ENCODE measurements at places on chromosomes 5 and 9. TPM values are rescaled to one million over a fixed set of nuclear protein-coding genes. Genes with fewer than 3 reads are reported as not detected.

EIF4E1B gene
- total RNA-seq: not detected

DMRT3 gene
- not detected for total RNA-seq

ELP1 gene
- 19.7 TPM for total RNA-seq

NTRK2 gene
- total RNA-seq: 9.6 TPM

PRDM9 gene
- not detected for total RNA-seq

KCNV2 gene
- total RNA-seq: not detected

RANBP3L gene
- total RNA-seq: not detected

PCDHGA3 gene
- total RNA-seq: not detected

TMED9 gene
- 97.7 TPM for total RNA-seq

GDA gene
- total RNA-seq: not detected

DNA sequence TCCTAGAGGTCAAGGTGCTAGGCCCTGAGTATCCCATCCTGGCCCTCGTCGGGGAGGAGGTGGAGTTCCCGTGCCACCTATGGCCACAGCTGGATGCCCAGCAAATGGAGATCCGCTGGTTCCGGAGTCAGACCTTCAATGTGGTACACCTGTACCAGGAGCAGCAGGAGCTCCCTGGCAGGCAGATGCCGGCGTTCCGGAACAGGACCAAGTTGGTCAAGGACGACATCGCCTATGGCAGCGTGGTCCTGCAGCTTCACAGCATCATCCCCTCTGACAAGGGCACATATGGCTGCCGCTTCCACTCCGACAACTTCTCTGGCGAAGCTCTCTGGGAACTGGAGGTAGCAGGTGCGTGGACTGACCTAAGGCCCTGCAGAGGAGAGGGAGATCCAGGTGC lies 7.9 kb downstream of the BTNL9 start:
- no peak for ATAC-seq

DNA sequence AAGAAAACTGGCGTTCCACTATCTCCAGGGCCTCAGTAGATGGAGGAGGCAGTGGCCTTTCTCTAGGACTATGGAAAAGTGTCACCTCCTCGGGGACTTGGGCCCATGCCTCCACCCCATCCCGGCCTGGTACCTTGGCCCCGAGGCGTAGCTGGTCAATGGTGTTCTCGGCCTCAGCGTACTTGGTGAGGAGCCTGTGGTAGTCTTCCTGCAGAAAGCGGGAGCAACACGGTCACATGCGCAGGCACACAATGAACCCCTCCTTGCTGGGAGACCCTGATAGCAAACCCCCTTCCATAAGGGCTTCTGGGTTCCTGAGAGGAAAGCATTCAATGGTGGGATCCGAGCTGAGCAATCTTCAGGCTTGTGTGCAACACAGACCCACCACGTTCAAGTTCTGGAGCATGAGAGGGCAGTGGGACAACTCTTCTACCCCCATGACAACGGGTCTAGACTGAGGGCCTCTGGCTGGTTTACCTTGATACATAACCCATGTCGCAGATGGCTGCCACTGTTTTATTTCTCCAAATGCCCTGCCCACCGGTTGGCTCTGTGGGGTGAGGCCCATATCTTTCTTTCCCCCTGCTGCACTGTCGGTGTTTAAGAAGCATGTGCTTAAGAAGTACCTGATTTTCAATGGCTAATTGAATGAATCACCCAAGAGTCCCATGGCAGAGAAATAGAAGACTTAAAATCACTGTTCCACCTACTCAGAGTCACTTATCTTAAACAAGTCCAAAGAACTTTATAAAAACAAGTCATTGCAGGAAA lies 13.6 kb downstream of the AKNA start:
- peak; percentile 38 for ATAC-seq

- peak; percentile 61 for ATAC-seq
Measured at GRCh38 chr9:75185585-75186170, 97.4 kb downstream of the OSTF1 start.

- ATAC-seq: no peak
Measured at GRCh38 chr9:129174102-129174723, 3.8 kb downstream of the IER5L start.

- ATAC-seq: peak; percentile 87
Measured at GRCh38 chr5:127564002-127564769, 46.7 kb downstream of the PRRC1 start.

- ATAC-seq: no peak
Measured at GRCh38 chr5:94174748-94175411, 433.5 kb upstream of the POU5F2 start.

DNA sequence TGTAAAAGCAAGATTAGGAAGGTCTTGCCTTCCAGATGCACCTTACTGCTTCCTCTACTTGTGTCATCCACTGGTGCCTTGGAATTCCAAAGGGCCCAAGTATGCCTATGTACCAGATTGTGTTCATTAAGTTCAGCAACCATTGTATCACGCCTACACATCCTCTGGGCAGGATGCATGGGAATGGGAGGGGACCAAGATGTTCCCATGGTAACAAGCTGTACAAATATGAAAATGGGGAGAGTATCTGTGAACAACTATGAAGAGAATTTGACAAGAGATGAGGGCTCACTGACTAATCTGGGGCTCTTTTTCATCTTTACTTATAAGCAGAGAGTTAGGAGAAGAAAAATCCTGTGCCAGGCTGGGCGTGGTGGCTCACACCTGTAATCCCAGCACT lies 137.8 kb upstream of the MAP1B start:
- no peak for ATAC-seq

DNA sequence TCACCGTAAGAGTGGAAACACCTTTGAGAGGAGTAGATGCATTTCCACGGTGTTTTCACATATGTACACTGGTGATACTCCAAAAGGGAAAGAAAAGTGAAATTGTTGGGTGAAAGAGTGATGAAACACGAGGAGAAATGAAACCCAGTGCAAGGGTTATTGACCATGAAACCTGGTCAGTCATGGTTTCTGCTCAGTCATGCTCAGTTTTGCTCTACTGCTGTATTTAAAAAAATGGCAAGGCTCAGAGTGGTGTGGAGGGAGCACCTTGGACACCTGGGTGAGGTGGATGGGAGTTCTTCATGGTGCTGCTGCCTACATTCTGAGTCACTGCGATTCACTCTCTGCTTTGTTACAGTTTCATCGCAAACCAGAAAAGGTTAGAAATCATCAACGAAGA lies 32.3 kb downstream of the NTRK2 start:
- peak; percentile 87 for ATAC-seq

- no peak for ATAC-seq
Measured at GRCh38 chr5:90637731-90638130, 79.1 kb downstream of the ADGRV1 start.

- ATAC-seq: no peak
Measured at GRCh38 chr5:45680950-45681349, 15.2 kb downstream of the HCN1 start.

GRCh38 chr5:172956936-172957335 lies 2.3 kb upstream of the RPL26L1 start:
- ATAC-seq: no peak

GRCh38 chr9:72586388-72587130 lies 65.2 kb downstream of the TMC1 start:
- ATAC-seq: peak; percentile 87

DNA sequence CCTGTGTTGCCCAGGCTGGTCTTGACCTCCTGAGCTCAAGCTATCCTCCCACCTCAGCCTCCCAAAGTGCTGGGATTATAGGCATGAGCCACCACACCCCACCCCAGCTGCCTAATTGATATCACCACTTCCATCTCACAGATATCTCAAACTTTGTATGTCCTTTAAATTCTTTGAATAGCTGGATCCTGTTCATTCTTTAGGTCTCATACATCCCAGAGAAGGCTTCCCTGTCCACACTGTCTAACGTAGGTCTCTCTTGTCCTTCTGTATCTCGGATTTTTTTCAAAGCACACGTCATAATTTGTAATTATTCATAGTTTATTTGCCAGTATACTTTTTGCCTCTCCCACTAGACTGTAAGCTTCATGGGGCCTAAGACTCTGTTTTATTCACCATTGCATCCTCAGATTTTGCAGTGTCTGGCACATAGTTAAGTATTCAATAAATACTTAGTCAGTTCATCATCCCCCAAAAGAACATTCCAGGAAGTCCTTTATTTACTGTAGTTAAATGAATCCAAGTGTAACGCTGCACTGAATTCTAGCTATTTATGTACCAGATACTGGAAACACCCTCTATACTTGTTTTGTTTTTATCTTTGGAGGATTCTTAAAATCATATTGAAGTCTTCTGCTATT lies 10.5 kb downstream of the ARSK start:
- no peak for ATAC-seq

GRCh38 chr9:15642369-15642962 lies 89.6 kb downstream of the CCDC171 start:
- ATAC-seq: no peak

- no peak for ATAC-seq
Measured at GRCh38 chr5:26390608-26391007, 647.8 kb downstream of the CDH9 start.

GRCh38 chr5:54804521-54804920 lies 180.9 kb downstream of the ESM1 start:
- ATAC-seq: no peak

DNA sequence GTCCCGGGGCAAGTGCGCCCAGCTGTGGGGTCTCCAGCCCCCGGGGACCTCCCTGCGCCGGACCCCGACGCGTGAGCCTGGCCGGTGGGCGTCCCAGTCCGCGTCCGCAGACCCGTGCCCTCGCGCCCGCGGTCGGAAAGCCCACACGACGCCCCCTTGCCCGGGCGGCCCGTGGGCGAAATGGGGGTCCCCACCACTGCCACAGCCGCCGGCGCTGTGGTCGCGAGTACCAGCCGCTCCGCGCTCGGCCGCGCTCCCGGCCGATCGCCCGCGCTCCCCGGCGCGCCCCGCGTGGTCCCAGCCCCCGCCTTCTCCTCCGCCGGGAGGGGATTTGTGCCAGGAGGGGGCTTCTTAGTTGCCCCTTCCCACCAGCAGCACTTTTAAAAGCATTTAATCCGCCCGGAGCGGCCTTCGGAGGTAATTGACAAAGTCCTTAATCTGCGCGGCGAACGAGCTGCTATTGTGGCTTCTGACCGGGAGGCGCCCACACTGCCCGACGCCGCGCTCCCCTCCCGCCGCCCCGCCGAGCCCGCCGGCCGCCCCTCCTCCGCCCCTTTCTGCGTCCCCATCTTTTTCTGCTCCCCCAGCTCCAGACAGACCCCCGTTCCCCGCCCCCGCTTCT lies 469 bp upstream of the FIBCD1 start:
- no peak for ATAC-seq

GRCh38 chr5:168683927-168684295 lies 104.7 kb upstream of the PANK3 start:
- no peak for ATAC-seq

DNA sequence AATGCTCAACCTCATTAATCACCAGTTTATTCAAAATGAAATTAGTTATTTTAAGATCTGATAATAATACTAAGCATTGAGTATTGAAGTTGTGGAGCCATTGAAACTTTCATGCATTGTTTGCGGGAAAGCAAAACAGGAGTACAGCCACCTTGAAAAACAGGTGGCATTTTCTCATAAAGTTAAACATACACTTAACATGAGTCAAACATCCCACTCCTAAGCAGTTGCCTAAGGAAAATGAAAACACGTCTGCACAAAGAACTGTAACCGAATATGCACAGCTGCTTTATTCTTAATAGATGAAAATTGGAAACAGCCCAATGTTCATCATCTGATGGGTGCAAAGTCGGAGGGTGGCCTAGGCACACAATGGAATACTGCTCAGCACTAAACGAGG lies 177.3 kb downstream of the IRX2 start:
- ATAC-seq: no peak

DNA sequence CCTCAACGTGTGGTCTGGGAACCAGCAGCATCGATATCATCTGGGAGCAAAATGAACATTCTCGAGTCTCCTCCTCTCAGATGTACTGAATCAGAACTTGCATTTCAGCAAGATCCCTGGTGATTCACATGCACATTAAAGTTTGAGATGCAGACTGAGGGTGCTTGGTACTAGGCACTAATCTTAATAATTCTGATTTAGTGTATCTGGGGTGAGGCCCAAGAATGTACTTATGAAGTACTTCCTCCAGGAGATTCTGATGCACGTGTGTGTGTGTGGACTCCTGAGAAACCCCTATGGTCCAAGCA lies 56.2 kb upstream of the EQTN start:
- ATAC-seq: no peak

DNA sequence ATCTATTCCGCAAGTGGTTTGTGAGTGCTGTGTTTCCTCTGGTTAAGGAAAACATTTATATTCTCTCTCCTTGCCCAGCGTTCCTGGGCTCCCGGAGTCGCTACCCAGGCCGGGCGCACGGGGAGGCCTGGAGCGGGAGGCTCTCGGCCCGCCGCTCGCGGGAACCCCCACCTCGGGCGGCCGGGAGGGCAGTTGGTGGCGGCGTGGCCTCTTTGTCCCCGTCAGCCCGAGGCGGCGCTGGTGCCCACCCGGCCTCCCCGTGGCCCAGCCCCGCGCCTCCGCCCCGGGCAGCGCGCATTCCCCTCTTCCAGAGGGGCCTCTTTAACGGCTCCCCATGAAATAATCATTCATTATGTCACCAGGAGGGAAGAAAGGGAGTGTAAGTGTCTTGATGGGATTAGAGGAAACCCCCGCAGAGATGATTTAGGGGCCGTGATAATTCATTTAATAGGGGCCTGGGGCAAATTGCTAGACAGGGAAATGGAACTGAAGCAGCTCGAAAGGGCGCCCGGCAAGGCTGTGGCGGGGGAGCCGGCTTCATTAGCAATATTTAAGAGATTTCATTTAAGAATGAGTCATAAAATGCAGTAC lies 181.9 kb upstream of the TBCA start:
- no peak for ATAC-seq

Data from activated T-helper 17 cell treated with anti-CD3 and anti-CD28 coated beads, Interleukin-2, amount 50 U/mL, for 72 hours (primary cell).